Lung (tissue), 17 donors: ENCODE measurements at places on chromosomes 7 and 10.

GRCh38 chr10:126905776-126906703 is 812 bp downstream of the DOCK1 start:
- peak; percentile 84 for DNase-seq

GRCh38 chr7:50728184-50728583 is 54.5 kb downstream of the GRB10 start:
- no peak for DNase-seq

DNA sequence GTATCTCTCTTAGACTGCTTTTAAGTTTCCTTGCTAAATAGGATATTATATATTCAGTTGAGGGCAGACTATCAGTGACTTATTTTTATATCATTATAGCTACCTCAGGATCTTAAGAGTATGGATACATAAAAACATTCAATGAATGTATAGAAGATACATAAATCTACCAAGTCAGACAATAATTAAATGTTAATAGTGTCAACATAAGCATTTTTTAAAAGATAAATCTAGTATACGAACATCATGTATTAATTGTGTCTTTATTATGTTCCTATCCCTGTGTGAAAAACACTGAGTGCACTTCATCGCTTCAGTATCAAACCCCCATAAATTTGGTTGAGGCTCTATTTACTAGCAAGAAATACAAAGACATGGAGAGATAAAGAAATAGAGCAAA is 242.8 kb downstream of the CRPPA start:
- DNase-seq, result no peak

DNA sequence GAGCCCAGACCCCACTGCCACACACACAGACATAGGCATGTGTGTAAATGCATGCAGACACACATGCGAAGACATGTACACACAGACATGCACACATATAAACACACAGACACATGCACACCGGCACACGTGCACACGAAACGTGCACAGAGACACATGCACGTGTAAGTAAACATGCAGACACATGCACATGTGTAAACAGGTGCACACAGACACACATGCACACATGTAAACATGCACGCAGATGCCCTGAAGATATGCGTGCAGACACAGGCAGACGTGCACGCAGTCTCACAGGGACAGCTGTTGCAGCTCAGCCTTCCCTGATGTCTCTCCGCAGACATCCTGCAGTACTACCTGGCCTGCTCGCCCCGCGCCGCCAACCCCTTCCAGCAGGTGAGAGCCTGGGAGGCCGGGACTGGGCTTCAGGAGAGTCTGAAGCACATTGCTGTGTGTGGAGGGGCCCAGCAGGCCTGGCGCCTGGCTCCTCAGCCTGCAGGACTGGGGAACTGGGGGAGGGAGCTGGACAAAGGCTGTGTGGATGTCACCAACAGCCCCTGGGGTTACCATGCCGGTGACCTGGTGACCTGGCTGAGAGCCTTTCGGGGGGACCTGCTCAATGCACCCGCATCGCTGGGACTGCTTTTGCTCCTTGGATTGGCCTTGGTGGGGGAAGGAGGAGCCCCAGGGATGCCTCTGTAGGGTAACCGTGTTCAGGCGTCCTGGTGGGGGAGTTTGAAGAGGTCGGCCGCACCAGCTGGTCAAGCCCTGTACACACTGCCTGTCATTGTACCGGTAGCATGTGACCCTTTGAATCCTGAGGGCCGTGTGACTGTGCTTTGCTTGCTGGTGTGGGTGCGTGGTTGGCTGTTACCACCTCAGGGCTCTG is 20.3 kb downstream of the TTYH3 start:
- no peak for DNase-seq

GRCh38 chr7:140402178-140402835 is 1.6 kb upstream of the RAB19 start:
- no peak for DNase-seq
